ENCODE measurements at places on chromosomes 3 and 15.

DNA sequence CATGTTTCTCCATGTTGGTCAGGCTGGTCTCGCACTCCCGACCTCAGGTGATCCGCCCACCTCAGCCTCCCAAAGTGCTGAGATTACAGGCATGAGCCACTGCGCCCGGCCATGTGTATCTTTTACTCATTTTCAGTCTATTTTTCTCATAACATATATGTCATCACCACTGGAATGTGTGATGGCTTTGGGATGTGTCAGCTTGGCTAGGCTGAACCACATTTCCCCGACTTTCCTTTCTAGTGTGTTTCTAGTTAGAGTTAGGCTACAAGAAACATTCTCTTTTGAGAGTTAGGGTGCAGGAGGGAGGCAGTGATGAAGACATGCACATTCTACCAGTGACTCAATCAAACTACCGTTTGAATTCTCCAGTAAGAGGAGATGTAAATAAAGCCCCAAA lies 444.9 kb upstream of the THBS1 start:
- DNase-seq = no peak

- DNase-seq = no peak
These were observed 729.9 kb downstream of the MECOM start for GRCh38 chr3:168933614-168934013.

DNA sequence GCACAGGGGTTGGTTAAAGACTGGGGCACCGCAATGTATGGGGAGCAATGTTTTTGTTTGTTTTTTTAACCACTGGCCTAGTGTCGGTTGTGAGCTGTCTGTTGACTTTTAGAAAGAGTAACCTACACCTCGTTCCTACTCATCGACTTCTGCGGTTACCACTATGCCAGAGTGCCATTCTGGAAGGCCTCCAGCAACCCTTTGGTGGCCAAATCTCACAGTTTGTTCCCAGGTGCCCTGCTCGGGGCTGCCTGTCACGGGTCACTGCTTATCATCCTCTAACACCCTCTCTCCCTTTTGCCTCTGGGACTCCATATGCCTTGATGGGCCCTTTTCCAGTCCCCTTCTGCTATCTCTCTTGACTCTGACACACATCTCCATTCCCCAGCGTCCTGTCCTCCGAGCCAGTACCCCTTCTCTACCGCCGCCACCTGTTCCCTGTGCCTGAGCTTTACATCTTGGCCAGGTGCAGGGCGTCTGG lies 290.4 kb upstream of the C2CD4B start:
- no peak for DNase-seq

- DNase-seq = no peak
These were observed 92.1 kb upstream of the UBE2E1 start for GRCh38 chr3:23713641-23714040.

GRCh38 chr15:26261966-26262365 lies 398.8 kb upstream of the ATP10A start:
- DNase-seq = no peak

DNA sequence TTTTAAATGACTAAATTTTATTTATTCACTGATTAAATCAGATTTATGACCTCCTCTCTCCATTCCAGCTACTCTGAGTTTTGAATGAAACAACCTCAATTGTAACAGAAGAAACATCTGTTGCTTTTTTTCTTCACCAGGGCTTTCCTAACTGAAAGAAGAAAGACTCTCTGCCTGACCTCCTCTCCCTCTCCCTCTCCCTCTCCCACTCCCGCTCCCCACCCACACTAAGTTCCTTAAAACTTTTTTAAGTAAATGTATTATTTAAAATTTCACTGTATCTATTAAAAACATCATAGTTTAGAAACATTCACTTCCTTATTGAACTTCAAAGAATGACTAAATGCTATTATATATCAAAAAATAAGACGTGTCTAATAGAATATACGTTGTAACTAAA lies 122.0 kb downstream of the TFDP2 start:
- DNase-seq = no peak

DNA sequence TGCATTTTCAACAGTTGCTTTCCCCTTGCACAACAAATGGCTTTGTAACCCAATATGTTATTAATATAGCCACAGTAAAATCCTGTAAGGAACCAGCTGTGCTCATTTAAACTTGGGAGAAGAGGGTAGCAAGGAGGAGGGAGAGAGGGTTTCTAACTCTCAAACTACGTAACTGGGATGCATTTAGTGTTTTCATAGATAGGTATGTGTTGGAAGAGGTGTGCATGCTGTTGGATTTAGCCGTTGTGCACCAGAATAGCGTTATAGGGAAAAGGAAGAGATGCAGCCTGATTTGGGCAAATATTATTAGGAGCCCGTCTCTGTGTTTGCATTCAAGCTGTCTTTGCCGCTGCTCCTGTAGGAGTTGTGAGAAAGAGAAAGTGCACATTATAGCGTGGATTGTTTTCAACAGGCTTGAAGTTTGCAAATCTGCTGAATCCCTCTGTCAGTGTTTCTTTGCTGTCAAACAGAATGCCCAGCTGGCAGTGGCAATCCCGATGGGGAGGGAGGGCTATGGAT lies 39.4 kb downstream of the ARPP21 start:
- DNase-seq = no peak

- no peak for DNase-seq
These were observed 4.7 kb downstream of the ITPR1 start for GRCh38 chr3:4497843-4498324.

DNA sequence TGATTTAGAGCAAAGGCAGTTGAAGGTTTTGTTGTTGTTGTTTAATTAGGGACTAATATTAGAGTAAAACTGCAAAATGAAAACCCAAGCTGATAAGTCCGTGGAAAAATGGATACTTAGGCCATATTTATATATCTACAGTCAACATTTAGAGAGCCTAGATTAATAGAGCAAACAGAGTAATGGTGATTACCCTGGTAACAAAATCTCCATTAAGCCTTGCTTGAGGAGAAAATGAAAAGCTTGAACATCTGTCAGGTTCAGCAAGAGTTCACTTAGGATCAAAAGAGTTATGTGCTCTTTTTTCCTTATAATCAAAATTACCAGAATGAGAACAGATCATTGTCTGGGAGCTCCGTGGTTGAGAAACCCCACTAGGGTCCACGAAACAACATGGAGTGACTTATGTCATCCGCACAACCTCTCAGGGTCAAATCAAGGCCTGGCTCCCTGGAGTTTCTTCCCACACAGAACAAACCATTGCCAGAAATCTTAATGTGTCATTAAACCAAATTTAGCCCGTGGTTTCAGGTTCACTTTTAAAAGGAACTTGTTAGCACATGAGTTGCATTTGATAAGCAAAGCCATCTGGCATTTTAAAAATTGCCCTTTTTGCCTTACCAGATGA lies 381.2 kb downstream of the GABRB3 start:
- no peak for DNase-seq

- DNase-seq = no peak
These were observed 241.0 kb downstream of the NSUN3 start for GRCh38 chr3:94303897-94304296.

GRCh38 chr3:37993820-37994638 lies 3.4 kb downstream of the VILL start:
- peak; percentile 73 for DNase-seq

DNA sequence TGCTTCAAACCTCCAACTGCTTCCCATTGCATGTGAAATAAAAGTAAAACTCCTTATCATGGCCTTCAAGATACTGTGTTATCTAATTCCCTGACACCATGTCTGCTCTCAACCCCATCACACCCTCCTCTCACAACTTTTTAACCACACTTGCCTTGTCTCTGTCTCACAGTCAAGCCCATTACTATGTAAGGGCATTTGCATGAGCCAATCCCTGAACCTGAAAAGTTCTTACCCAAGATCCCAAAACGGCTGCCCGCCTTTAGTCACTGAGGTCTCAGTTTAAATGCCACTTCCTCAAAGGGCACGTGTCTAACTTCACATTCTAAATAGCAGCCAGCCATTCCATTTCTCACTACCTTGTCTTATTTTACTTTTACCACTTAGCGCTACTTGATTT lies 83.1 kb downstream of the SST start:
- no peak for DNase-seq

DNA sequence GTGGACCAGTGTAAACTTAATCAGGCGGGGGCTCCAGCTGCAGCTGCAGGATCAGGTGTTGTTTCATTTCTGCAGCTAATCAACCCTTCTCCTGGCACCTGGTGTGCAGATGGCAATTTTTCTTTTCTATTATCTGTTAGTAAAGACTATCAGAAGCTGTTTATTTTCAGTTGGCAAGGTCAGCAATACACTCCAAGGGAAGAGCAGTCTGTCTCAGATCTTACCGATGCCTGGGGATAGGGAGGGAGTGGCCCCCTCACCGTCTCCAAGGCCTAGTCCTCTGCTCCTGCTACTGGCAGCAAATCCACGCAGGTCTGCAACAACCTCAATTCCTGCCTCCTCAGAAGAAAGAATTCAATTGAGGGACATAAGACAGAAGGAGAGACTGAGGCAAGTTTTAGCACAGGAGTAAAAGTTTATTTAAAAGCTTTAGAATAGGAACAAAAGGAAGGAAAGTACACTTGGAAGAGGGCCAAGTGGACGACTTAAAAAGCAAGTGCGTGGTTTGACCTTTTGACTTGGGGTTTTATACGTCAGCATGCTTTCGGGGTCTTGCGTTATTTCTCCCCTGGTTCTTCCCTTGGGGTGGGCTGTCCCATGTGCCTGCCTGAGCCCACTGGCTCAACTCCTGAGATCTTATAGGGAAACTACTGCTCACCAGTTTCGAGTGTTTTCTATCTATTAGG lies 9.2 kb downstream of the CCRL2 start:
- DNase-seq = no peak

DNA sequence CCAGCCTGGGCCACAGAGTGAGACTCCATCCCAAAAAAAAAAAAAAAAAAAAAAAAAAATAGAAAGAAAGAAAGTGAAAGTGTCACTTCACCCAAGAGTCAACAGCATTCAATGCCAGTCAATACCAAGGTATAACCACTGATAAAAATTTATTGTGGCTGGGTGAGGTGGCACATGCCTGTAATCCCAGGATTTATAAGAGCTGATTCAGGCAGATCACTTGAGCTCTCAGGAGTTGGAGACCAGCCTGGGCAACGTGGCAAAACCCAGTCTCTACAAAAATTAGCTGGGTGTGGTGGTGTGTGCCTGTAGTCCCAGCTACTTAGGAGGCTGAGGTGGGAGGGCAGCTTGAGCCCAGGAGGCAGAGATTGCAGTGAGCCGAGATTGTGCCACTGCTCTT lies 46.5 kb upstream of the PIK3CB start:
- no peak for DNase-seq

DNA sequence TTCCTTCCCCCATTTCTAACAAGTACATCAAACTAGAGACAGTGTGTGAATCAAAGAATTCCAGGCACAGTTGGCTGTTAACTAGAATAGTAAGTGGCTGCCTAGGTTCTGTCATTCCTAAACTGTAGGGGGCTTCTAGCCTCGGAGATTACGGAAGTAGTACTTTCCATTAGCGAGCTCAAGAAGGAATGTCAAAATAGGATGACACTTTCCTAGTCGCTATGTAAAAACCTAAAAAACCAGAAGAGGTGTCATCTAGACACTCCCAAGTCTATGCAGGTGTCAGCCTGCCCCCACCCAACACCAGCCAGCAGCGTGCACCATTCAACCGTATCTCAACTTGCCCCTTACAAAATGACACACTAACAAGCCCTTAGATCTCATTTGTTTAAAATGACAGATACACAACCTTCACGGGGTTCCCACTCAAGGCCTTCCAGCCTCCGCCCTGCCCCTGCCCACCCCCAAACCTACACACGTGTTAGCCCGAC lies 874 bp downstream of the INO80 start:
- DNase-seq = no peak

- peak; percentile 39 for DNase-seq
These were observed 1.4 kb downstream of the ETV5 start for GRCh38 chr3:186107215-186108105.

GRCh38 chr3:59737241-59737640 lies 687.4 kb upstream of the CFAP20DC start:
- no peak for DNase-seq

DNA sequence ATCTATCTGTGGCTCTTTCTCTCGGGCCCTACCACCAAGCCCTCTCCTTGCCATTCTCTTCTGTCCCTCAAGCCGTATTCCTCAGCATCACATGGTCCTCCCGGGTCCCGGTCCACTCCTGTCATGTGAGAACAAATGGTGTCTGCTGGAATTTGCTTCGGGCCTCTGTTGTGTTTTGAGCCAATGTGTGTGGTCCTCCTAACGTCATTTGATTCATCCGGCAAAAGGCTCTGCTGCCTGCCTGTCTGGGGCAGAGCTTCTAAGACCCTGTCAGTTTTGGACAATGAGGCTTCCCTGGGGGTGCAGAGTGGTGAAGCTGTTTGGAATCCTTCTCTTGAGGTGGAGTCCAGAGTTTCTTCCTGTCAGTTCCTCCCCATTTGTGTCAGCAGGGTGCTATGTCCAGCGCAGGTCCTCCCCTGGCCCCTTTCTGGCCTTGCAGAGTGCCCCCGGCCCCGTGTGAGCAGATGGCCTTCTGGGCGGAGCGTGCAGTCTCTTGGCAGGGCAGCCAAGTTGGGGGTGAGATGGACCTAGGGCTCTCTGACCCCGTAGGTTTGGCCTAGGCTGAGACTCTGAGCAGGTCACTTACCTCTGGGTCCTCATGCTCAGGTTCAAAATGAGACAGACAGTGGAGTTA lies 93.6 kb downstream of the APBA2 start:
- no peak for DNase-seq

DNA sequence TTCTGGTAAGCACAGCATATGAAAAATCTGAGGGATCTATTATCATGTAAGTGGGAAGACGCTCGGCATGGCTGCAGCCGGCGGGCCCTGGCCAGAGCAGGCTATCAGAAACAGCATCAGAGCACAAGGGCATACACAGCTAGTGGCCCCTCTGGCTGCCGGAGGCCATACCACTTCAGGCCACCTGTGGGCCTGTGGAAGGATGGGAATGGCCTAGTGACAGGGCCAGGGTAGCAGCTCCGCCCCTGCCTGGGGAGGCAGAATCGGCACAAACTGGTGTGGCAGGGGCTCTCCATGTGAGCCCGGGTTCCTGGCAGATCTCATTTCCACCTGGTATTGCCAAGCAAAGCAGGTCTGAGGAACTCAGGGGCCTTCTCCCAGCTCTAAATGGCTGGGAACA lies 46.4 kb downstream of the SH3BP5 start:
- no peak for DNase-seq

GRCh38 chr15:47820747-47821319 lies 103.5 kb downstream of the SEMA6D start:
- DNase-seq = no peak

GRCh38 chr15:80480171-80480811 lies 76.1 kb downstream of the ARNT2 start:
- no peak for DNase-seq

All from C1 segment of cervical spinal cord (tissue), 14 donors.